ENCODE measurements at places on chromosomes 16 and 17. TPM values are rescaled to one million over a fixed set of nuclear protein-coding genes. Genes with fewer than 3 reads are reported as not detected.

DNA sequence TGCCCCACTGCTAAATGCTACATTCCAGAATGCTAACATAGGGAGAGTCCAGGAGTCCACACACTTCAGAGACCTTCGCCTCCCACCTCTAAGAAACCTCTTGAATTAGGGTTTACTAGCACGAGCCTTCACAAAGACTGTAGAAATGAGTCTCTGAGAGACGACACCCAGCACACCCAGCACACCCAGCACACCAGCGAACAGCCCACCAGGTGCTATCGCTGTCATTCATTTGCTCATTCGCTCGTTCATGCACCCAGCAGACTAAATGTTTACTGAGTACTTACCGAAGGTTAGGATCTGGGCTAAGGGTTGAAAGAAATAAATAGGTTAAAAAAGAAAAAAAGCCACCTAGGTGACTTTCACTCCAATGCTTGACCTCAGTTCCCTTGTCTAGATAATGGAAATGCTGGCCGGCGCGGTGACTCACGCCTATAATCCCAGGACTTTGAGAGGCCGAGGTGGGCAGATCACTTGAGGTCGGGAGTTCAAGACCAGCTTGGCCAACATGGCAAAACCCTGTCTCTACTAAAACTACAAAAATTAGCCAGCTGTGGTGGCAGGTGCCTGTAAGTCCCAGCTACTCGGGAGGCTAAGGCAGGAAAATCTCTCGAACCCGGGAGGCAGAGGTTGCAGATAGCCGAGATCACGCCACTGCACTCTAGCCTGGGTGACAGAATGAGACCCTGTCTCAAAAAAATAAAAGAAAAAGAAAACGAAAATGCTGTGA lies 100.8 kb downstream of the ADCY9 start:
- DNase-seq, result no peak

OR1F1 gene
- total RNA-seq, result not detected

- DNase-seq, result peak; percentile 81
Measured at GRCh38 chr16:31052114-31052513, 18.8 kb downstream of the STX4 start.

DNA sequence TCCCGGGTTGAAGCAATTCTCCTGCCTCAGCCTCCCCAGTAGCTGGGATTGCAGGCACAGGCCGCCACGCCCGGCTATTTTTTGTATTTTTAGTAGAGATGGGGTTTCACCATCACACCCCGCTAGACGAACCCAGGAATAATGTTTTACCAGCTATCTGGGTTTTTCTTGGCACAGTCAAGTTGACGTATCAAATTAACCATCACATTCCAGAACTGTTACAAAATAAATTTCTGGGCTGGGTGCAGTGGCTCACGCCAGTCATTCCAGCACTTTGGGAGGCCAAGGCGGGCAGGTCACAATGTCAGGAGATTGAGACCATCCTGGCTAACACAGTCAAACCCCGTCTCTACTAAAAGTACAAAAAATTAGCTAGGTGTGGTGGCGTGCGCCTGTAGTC lies 501.2 kb downstream of the SHISA9 start:
- no peak for DNase-seq

- no peak for DNase-seq
Measured at GRCh38 chr16:4610011-4611005, 4.4 kb downstream of the UBALD1 start.
